Activated CD4-positive, alpha-beta T cell treated with anti-CD3 and anti-CD28 coated beads, Interleukin-2, amount 10 ng/mL, durations not matched to agents 24 days and 14 days (primary cell): ENCODE measurements at places on chromosomes 11 and 22. TPM values are rescaled to one million over a fixed set of nuclear protein-coding genes. Genes with fewer than 3 reads are reported as not detected.

The WBP2NL gene
- total RNA-seq = 1.3 and 1.4 TPM in 2 replicates

The HEPN1 gene
- total RNA-seq = not detected in 2 replicates

The MMP7 gene
- total RNA-seq = not detected in 2 replicates

The CRYBB2 gene
- not detected in 2 replicates for total RNA-seq

The FAT3 gene
- not detected in 2 replicates for total RNA-seq

The GNB1L gene
- 21.1 and 21.4 TPM in 2 replicates for total RNA-seq

The PANX2 gene
- 1.4 and 1.6 TPM in 2 replicates for total RNA-seq

The PTPRCAP gene
- 85.1 and 90.3 TPM in 2 replicates for total RNA-seq

The KDM4E gene
- total RNA-seq = not detected in 2 replicates

The OR52A1 gene
- not detected in 2 replicates for total RNA-seq

The C22orf42 gene
- total RNA-seq = not detected in 2 replicates

The LARGE2 gene
- not detected in 2 replicates for total RNA-seq

The TCP11L1 gene
- 12.5 and 14.4 TPM in 2 replicates for total RNA-seq

The OR5L2 gene
- not detected in 2 replicates for total RNA-seq

The HBB gene
- total RNA-seq = not detected in 2 replicates

The RFPL1 gene
- not detected in 2 replicates for total RNA-seq

The C11orf91 gene
- total RNA-seq = 0.51 TPM in 1 of 2 replicates, not detected in the other

The B3GAT1 gene
- 0.16 and 0.28 TPM in 2 replicates for total RNA-seq

The OR4D5 gene
- not detected in 2 replicates for total RNA-seq

The C11orf54 gene
- 21.6 and 22.2 TPM in 2 replicates for total RNA-seq

The NPTXR gene
- 0.98 and 1.0 TPM in 2 replicates for total RNA-seq

The OR51B4 gene
- not detected in 2 replicates for total RNA-seq

The B4GALNT4 gene
- 3.9 and 4.1 TPM in 2 replicates for total RNA-seq

The APIP gene
- total RNA-seq = 26.8 and 29.6 TPM in 2 replicates

The CASP5 gene
- total RNA-seq = not detected in 2 replicates

The HBD gene
- not detected in 2 replicates for total RNA-seq

The RIMBP3C gene
- 0.19 and 0.26 TPM in 2 replicates for total RNA-seq

The KIF18A gene
- total RNA-seq = 15.4 and 15.5 TPM in 2 replicates

The ADAMTS8 gene
- not detected in 2 replicates for total RNA-seq

The OR52E4 gene
- total RNA-seq = not detected in 2 replicates

The SLC6A5 gene
- not detected in 2 replicates for total RNA-seq

The MFRP gene
- total RNA-seq = not detected in 2 replicates

The TP53I11 gene
- total RNA-seq = 8.6 and 9.1 TPM in 2 replicates

The TYR gene
- total RNA-seq = not detected in 2 replicates

The KCNQ1OT1 gene
- 0.59 and 0.61 TPM in 2 replicates for total RNA-seq

The MMP11 gene
- total RNA-seq = 0.50 and 0.70 TPM in 2 replicates

The C11orf52 gene
- not detected in 2 replicates for total RNA-seq

The HEPHL1 gene
- not detected in 2 replicates for total RNA-seq

The DNAJB7 gene
- total RNA-seq = not detected in 2 replicates
